ENCODE measurements at places on chromosomes 1 and 21. TPM values are rescaled to one million over a fixed set of nuclear protein-coding genes. Genes with fewer than 3 reads are reported as not detected.

DNA sequence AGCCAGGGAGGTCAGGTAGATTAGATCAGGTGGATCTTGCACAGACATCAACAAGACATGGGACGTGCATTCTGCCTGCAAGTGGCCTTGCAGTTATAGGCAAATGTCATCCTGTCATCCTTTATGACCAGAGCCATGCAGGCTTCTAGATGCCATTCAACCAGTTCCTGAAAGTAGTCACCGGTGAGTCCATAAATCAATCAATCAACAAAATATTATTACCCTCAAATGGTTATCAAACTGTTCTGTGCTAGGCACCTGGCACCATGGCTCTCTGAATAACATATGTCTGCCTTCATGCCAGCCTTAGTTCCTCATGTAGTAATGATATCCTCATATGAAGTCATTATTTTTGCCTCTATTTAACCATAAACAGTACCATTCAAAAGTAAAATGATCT lies 146.9 kb downstream of the TOMM20 start:
- no peaks in the 10 kb centered on the region for H3K36me3 ChIP-seq
- H3K27ac ChIP-seq = peak overlapping the region; percentile 100
- peaks cover 99% of the 10 kb centered on the region for H3K4me1 ChIP-seq
- no peak for DNase-seq
- no peaks in the 10 kb centered on the region for H3K27me3 ChIP-seq
- H3K4me3 ChIP-seq = no peak overlapping the region

DNA sequence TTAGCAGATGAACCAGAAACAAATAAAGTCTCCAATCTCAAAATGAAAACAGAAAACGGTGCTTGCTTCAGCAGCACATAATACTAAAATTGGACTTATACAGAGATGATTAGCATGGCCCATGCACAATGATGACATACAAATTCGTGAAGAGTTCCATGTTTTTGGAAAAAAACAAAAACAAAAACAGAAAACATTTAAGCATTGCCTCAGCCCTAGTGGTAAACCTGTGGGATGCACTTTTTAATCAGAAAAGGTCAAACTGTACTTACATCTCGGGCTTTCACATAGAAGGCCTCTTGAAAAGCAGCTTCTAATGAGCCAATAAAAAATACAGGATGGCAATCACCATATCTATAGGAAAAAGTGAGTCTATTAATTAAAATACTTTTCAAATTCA lies 159.1 kb upstream of the DMRTA2 start:
- DNase-seq = no peak
- H3K36me3 ChIP-seq = peaks cover 14% of the 10 kb centered on the region
- no peaks in the 10 kb centered on the region for H3K27me3 ChIP-seq
- H3K27ac ChIP-seq = no peak overlapping the region

DNA sequence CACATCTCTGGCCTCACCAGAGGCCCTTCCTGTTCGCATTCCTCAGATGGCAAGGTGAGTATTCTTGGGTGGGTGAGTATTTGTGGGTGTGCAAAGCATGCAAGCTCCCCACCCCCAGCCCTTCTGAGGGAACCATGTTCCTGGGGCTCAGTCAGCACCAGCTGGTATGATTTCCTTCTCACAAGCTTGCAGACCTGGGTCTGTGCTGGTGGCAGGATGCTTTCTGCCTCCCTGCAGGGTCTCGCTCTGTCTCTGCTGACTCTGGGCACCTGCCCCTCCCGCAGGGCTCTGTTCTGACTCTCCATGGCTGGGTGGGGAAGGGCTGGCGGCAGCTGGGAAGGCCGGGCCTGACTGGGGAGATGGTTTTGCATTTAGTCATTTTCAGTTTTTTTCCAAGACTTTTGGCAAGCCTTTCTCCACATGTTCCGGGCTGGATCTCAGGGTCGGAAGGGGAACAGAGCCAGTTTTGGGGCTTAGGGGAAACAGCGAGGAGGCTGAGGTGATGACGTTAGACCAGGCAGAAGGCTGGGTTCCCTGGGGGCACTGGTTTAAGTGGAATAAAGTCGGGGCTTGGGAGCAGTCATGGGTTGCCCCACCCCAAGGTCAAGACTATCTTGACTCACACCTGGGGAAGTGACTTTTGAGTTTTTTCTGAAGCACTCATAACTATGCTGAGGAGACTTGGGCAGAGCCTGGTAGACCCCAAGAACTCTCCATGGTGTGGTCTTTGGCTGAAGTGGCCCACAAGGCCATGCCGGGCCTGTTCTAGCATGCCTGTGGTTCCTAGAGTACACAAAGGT lies 6.2 kb downstream of the RASSF5 start:
- H3K4me1 ChIP-seq = peaks cover 33% of the 10 kb centered on the region
- no peak overlapping the region for H3K4me3 ChIP-seq
- no peaks in the 10 kb centered on the region for H3K36me3 ChIP-seq

DNA sequence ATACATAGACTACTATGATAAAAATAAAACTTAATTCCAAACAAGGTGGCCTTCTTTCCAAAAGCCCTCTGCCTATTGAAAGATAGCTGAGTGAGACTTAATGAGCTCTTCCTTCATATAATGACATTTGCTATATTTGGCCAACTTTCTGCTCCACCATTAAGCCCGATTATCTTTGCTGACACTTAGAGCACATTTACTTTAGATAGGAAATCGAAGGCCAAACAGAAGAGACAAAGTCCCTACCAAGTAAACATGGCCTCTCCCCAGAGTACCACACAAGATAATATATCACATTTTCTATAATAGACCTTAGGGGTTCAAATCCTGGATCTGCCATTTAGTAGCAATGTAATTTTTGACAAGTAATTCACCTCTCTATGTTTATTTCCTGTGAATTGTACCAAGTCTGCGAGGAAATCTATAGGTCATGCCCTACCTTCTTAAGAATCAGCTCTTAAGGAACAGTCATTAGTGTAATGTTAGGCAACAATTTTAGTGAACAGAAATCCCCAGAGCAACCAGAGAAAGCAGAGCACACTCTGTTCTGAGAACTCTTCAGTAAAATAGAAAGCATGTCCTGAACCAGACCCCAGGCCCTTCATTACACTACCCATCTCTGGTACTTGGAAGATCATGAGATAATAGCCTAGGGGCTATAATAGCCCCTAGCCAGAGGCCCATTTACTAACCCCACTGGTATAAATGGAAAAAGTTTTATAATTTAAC lies 17.3 kb upstream of the COA6 start:
- DNase-seq = no peak
- no peak overlapping the region for H3K27ac ChIP-seq
- no peaks in the 10 kb centered on the region for H3K4me1 ChIP-seq
- no peaks in the 10 kb centered on the region for H3K36me3 ChIP-seq
- H3K27me3 ChIP-seq = no peaks in the 10 kb centered on the region

GRCh38 chr1:42830631-42831030 lies 13.4 kb upstream of the SVBP start:
- no peak for DNase-seq
- H3K4me3 ChIP-seq = no peak overlapping the region
- no peaks in the 10 kb centered on the region for H3K27me3 ChIP-seq
- H3K36me3 ChIP-seq = peaks cover 65% of the 10 kb centered on the region
- peaks cover 9% of the 10 kb centered on the region for H3K4me1 ChIP-seq
- H3K27ac ChIP-seq = no peak overlapping the region

DNA sequence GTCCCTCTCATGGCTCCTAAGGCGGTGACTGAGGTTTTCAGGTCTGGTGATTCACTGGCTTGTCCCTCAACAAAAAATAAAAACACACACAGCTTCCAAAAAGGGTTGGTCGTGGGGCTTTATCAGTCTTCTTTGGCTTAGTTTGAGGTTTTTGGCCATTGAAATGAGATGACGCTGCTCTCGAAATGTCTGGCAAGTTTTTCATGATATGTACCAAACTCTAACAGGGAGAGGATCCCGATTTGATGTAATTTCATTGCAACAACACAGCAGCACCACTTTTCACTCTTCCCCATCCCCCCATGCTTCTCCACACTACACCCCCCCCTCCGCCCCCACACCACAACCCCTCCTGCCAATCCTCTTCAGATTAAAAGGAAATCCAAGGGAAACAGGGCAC lies 187.1 kb upstream of the NFIA start:
- no peak overlapping the region for H3K4me3 ChIP-seq
- peaks cover 9% of the 10 kb centered on the region for H3K4me1 ChIP-seq
- no peaks in the 10 kb centered on the region for H3K27me3 ChIP-seq
- H3K36me3 ChIP-seq = no peaks in the 10 kb centered on the region
- DNase-seq = no peak

DNA sequence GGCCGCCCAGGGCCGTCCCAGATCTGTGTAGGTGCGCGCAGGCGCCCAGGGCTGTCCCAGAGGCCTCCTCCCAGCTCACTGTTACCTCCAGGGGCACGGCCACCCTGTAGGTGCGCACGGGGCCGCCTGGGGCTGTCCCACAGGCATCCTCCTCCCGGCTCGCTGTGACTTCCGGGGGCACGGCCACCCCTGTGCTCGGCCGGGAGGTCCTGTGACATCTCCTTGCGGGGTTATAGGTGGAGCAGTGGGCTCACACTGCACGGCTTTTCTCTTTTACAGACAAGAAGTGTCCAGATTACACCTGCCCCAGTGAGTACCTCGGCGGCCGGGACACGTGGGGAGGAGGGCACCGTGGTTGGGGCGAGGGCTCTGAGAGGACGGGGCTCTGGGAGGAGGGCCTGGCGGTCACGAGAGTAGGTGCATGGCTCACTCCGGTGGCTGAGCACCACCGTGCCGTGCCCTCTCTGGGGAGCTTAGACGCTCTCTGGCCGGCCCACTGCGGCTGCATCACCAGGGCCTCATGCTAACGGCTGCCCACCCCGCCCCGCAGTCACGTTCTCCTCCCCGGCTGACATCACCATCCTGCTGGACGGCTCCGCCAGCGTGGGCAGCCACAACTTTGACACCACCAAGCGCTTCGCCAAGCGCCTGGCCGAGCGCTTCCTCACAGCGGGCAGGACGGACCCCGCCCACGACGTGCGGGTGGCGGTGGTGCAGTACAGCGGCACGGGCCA lies 21.4 kb downstream of the COL6A1 start:
- no peak overlapping the region for H3K4me3 ChIP-seq
- H3K27ac ChIP-seq = no peak overlapping the region
- no peaks in the 10 kb centered on the region for H3K27me3 ChIP-seq
- DNase-seq = no peak

DNA sequence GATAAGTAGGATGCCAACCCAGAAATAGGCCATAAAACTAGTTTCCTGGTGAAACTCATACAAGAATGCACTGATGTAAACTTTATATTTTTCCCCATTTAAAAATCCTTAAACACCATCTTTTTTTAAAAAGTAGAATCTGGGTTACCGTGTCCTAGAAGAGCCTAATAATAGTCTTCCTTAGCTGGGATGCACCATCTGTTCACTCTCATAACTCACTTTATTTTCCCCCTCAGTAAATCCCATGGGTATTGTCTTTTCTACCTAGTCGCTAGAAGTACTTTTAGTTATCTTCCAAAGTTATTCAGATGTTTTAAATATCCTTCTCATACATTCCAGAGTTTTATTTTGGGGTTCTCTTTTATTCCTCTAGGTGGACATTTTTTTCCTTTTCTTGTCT lies 250.2 kb downstream of the PLA2G4A start:
- H3K4me3 ChIP-seq = no peak overlapping the region
- no peak for DNase-seq
- H3K36me3 ChIP-seq = no peaks in the 10 kb centered on the region
- no peak overlapping the region for H3K27ac ChIP-seq
- no peaks in the 10 kb centered on the region for H3K27me3 ChIP-seq

Gene ADGRL4
- not detected for polyA plus RNA-seq

Gene SYT14
- not detected for polyA plus RNA-seq

Data from CD14-positive monocyte (primary cell).